HepG2 (cell line): ENCODE measurements at places on chromosomes 2 and 18. TPM values are rescaled to one million over a fixed set of nuclear protein-coding genes. Genes with fewer than 3 reads are reported as not detected.

- no peaks in the 10 kb centered on the region for H3K36me3 ChIP-seq
- no peak for DNase-seq
- H3K27ac ChIP-seq: no peak overlapping the region
- no peaks in the 10 kb centered on the region for H3K27me3 ChIP-seq
- H3K4me1 ChIP-seq: no peaks in the 10 kb centered on the region
These were observed 99.5 kb upstream of the EPB41L3 start for GRCh38 chr18:5643288-5643687.

DNA sequence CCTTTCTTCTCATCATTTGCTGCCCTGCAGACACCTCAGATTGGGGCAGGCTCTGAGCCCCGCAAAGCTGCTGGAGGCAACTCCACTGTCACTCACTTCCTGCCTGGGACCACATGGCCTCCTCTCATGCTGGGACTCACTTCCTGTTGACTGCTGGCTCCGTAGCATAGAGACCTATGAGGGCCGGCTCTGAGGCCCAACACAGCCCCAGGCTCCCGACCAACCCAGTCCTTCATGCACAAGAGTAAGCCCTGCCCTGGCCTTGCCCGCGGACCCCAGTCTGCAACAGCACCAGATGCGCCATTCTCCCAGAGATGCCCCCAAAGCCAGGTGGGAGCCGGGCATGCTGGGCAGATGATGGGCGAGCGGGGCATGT, 55.7 kb downstream of the DNMT3A start:
- H3K27ac ChIP-seq: no peak overlapping the region
- H3K4me1 ChIP-seq: peaks cover 19% of the 10 kb centered on the region
- no peaks in the 10 kb centered on the region for H3K27me3 ChIP-seq

Gene ZNF519
- total RNA-seq: 5.7 and 11.1 TPM in 2 replicates

Gene PKDCC
- total RNA-seq: 28.5 and 52.6 TPM in 2 replicates

DNA sequence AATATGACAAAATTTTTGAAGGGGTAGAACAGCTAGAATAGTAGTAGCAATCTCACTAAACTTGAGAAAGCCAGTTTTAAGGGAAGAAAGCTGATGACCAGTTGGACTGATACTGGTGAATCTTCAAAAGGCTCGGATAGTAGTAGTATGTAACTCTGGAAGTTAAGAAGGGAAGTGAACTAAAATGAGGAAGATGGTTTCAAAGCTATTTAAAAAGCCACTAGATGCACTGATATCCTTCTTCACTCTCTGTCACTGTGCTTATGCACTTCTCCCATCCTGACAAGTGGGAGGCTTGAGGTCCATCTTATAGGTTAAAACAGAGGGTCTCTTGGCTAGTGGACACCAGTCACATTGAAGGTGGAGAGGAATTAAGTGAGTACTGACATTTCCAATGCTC, 141.1 kb downstream of the NCOA1 start:
- H3K27ac ChIP-seq: no peak overlapping the region
- no peaks in the 10 kb centered on the region for H3K27me3 ChIP-seq
- no peak for DNase-seq
- no peaks in the 10 kb centered on the region for H3K36me3 ChIP-seq

DNA sequence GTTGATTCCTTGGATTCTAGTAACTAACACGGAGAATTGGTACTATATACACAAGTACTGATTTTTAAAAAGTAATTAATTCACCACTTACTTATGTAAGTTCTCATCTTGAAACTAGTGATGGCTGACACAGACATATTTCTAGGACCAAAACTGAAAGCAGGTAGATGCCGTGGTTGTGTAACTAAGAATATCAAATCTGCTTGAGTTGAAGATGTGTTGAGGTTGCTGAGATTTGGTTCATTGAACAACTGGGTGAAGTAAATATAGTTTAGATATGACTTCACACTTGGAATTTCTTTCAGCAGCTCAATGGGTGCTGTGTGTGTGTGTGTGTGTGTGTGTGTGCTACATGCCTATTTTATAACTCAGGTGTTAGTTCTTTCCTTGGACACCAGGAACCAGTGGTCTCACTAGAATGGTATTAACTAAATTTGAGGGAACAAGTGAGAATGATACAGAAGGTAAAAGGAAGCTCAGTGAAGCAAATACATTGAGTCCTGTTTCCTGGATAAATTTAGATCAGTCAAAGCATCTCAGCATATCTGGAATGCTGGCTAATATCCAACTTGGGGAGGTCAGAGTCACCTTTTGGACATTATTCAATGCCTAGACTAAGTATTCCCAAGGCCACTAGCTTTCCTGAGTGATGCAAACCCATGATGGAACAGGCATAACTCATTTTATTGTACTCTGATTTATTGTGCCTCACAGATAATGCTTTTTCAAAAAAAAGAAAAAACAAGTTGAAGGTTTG, 110.7 kb upstream of the ZEB2 start:
- H3K27me3 ChIP-seq: no peaks in the 10 kb centered on the region
- no peaks in the 10 kb centered on the region for H3K36me3 ChIP-seq
- no peaks in the 10 kb centered on the region for H3K4me1 ChIP-seq
- H3K4me3 ChIP-seq: no peak overlapping the region
- no peak for DNase-seq

DNA sequence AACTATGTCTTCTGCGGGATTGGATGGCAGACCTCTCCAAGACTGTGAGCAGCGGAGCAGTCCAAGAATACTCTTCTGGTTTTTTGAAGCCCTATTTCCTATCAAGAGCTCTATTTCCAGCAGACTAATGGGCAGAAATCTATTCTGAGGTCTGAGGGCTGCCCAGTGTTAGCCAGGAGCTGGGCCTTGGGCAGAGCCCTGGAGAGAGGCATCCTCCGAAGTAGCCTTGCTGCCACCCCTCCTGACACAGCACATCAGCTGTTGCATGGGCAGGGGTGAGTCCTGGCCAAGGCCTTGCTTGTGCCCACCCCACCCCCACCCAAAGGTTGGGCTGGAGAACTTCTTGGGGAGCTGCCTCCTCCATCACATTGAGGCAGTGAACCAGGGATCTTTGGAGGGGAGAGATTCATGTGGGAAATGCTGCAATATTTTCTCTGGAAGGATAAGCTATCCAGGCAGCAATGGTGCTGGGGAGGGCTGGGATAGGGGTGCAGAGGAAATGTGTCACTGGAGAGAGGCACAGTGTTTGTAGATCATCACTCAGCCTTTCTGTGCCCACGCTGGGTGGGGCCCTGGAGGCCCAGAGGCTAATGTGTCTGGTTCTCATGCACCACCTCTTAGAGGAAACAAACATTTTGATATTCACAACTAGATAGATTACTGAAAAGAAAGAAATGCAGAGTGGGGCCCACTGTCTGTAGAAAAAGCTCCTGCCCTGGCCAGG, 104.7 kb downstream of the VSNL1 start:
- no peak overlapping the region for H3K4me3 ChIP-seq
- peaks cover 34% of the 10 kb centered on the region for H3K36me3 ChIP-seq
- H3K27me3 ChIP-seq: no peaks in the 10 kb centered on the region
